ENCODE measurements at places on chromosomes 2 and 18.
A peak's percentile ranks its signal among the peaks of the same experiment; 100 is the strongest.

DNA sequence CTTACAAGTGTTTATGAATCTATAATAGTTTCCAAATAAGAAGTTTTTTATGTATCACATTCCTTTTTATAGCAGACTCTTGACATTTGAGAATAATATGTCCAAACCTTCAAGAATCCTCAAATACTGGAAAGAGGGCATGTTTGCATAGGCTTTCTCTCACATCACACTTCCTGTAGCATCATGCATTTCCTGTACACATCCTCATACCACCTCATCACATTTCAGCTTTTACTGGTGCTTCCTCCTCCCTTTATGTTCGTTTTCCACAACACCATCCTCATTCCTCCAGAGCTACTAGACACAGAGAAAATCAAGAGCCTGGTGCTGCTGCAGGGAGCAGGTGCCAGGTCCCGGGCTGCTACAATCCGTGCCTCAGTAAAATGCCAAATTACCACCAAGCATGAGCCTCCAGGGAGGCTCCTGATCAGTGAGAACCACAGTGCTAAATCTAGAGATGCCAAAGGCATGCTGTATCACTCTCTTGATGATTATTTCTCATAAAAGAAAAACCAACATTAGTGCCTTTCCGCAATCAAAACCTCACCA lies 137.7 kb upstream of the CYP1B1 start:
- no peak for DNase-seq

GRCh38 chr2:42770288-42771131 lies 6.6 kb upstream of the OXER1 start:
- peak; percentile 57 for DNase-seq

DNA sequence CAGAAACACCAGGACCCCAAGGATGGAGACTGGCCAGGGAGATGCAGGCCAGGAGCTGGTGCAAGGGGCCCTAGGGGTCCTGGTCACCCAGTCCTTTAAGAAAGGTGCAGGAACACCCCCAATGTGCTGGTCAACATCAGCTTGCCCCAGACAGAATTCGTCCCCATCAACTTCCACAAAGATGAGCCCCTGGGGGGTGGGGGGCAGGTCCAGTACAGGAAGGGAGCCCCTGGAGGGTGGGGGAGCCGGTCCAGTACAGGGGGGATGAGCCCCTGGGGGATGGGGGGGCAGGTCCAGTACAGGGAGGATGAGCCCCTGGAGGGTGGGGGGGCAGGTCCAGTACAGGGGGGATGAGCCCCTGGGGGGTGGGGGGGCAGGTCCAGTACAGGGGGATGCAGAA lies 160.7 kb upstream of the SALL3 start:
- no peak for DNase-seq

GRCh38 chr18:36974686-36975085 lies 145.8 kb downstream of the KIAA1328 start:
- DNase-seq: no peak

- DNase-seq: no peak
These were observed 64.3 kb upstream of the PSMD14 start for GRCh38 chr2:161243905-161244304.

DNA sequence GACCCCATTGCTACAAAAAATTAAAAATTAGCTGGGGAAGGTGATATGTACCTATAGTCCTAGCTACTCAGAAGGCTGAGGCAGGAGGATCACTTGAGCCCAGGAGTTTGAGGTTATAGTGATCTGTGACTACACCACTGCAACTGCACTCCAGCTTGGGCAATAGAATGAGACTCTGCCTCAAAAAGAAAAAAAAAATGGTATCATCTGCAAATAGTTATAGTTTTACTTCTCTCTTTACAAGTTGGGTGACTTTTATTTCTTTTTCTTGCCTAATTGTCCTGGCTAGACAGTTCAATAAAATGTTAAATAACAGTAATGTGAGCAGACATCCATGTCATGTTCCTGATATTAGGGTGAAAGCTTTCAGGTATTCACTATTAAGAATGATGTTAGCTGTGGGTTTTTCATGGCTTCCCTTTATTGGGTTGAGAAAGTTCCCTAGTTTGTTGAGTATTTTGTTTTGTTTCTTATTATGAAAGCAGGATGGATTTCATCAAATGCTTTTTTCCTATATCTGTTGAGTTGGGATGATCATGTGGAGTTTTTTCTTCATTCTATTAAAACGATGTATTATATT lies 24.9 kb upstream of the ACOXL start:
- no peak for DNase-seq

DNA sequence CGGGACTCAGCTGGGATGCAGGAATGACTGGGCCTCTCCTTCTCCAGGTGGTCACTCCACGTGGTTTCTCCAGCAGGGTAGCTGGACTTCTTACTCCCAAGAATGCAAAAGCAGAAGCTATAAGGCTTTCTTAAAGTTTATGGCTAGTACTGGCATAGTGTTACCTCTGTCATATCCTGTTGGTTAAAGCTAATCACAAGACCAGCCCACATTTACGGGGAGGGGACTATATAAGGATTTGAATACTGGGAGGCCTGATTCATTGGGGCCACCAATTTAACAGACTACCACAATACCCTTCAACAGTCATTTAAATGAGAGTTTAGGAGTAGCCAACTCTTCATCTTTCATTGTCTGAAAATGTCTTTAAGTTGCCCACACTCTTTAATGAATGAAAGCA lies 94.4 kb upstream of the TSPYL6 start:
- no peak for DNase-seq

- no peak for DNase-seq
These were observed 37.4 kb downstream of the NCK2 start for GRCh38 chr2:105782123-105782522.

DNA sequence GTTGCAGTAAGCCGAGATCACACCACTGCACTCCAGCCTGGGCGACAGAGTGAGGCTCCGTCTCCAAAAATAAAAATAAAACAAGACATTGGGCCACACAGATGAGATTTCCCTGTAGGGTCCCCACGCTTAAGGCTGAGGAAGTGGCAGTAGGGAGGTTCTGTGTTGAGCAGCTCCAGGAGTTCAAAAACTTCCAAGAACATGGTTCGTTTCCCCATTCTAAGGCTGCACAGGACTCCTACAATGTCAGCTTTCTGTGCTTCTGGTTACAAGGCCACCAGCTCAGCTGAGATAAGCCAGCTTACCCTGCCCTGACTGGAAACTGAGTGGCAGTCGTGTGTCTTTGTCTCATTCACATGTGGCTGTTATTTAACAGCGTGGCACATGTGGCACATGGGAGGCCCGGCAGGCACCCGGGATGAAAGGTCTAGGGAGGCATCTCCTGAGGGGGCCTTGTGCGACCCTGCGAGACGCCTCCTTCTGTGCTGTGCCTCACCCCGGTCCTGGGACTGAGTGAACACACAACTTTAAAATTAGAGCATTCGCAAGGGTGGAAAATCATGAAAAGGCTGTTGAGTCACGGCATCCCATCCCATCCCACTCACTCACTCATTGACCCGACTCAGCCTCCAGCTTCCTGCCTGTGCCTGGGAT lies 7.7 kb downstream of the ITGB1BP1 start:
- no peak for DNase-seq

DNA sequence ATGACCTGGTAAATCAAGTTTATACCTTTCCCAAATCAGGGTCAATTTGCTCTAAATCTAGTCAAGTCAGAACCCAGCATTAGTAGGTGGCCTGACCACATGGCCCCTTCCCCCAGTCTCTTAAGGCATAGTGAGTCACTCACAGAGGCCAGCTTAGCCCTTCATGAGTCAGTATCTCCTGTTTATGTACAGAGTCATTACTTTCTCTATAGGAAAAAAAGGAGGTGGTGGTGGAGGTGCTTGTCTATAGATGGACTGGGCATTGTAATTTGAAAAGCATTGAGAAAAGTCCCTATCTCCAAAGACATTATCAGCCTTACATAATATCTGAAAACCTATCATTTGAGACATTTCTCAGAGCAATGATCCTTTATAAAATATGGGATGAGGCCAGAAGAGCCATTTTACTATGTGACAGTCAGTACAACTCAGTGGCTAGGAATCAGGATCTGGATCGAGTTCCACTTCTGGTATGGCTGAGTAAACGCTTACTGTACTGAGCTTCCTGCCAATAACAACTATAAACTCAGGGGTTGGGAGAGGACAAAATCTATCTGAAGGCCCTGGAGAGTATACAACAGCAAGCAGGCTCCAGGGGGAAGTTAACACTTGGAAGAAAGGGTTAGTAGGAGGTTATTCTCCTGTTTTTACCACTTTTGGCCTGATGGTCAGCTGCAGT lies 22.5 kb upstream of the SIGLEC15 start:
- peak; percentile 90 for DNase-seq

DNA sequence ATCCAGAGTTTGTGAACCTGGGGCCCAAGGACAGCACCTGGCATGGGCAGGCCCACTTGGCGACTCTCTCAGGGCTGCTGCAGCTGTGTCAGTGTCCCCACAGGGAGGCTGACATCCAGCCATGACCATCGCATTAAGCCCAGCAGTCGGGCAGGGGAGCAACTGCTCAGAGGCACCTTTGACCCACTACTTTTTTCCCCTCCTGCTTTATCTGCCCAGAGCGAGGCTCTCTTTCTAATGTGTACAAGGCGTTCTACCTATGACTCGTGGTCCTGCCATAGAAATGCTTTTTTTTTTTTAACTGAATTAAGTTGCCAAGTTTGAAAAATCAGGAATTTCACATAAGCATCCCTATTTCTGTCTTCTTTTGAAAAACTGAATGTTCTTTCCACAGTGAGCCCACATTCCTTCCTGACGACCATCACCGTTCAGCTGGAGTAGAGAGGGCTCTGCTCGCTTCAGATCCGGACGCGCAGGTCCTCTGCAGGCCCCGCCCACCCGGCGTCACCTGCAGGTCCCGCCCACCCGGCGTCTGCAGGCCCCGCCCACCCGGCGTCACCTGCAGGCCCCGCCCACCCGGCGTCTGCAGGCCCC lies 403 bp upstream of the CLUL1 start:
- DNase-seq: no peak

DNA sequence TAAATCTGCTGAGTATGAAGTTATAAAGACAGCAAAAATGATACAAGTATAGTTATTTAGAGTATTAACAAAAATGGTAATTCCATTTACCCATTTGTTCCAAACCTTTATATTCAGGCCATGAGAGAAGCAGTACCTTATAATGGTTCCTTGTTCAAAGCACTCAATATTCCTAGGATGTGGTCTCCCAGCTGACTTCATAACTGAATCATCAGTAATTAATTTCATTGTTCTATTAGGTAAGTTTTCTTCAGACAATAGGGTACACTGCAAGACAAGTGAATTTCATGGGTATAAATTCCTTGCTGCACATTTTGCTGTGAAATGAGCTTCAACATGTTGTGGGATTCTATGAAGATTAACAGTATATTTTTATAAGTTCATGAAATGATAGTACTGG lies 550.8 kb upstream of the ZEB2 start:
- no peak for DNase-seq

- DNase-seq: no peak
These were observed 65.3 kb upstream of the DTNB start for GRCh38 chr2:25738383-25739343.

- DNase-seq: peak; percentile 16
These were observed 206.8 kb downstream of the CLIP4 start for GRCh38 chr2:29322011-29322410.

GRCh38 chr18:11587432-11587831 lies 22.0 kb upstream of the SLC35G4 start:
- no peak for DNase-seq

GRCh38 chr2:158726911-158727592 lies 68.1 kb upstream of the DAPL1 start:
- DNase-seq: peak; percentile 20

Data from AG08395 (cell line).